ENCODE measurements at places on chromosomes 7 and 10.
A peak's percentile ranks its signal among the peaks of the same experiment; 100 is the strongest.

- H3K27me3 ChIP-seq = peaks cover 2% of the 10 kb centered on the region
- no peaks in the 10 kb centered on the region for H3K4me1 ChIP-seq
- DNase-seq = no peak
- H3K27ac ChIP-seq = no peak overlapping the region
- H3K4me3 ChIP-seq = no peak overlapping the region
These were observed 118.4 kb downstream of the ABCA13 start for GRCh38 chr7:48289656-48290055.

DNA sequence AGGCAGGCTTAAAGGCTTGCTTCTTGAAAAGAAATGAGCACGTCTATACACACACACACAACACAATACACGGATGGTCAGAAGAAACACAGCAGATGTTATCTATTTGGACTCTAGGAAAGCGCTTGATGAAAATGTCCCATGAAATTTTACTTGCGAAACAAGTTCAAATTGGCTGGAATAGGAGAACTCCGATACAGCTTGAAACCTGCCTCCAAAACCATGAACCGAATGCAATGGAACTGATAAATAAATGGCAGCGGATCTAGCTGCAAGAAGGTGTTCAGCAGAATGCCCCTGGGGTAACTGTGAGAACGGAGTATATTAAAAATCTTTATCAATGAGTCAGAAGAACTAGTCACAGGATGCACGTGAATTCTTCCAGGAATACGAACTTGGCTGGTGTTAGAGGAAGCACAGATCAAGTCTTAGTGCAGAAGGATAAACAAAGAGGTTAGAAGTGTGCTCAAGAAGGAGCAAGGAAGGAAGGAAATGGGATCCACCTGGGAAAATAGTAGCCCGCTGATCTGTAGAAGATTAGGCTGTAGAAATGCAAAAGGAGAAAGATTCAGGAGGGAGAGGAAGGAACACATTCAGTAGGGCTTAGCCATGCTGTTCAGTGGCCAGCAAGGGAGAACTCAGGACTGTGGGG lies 142.0 kb upstream of the PRKCQ start:
- no peak for DNase-seq
- no peak overlapping the region for H3K27ac ChIP-seq
- H3K4me1 ChIP-seq = peaks cover 4% of the 10 kb centered on the region
- H3K4me3 ChIP-seq = no peak overlapping the region
- H3K27me3 ChIP-seq = peaks cover 34% of the 10 kb centered on the region
- H3K36me3 ChIP-seq = no peaks in the 10 kb centered on the region

DNA sequence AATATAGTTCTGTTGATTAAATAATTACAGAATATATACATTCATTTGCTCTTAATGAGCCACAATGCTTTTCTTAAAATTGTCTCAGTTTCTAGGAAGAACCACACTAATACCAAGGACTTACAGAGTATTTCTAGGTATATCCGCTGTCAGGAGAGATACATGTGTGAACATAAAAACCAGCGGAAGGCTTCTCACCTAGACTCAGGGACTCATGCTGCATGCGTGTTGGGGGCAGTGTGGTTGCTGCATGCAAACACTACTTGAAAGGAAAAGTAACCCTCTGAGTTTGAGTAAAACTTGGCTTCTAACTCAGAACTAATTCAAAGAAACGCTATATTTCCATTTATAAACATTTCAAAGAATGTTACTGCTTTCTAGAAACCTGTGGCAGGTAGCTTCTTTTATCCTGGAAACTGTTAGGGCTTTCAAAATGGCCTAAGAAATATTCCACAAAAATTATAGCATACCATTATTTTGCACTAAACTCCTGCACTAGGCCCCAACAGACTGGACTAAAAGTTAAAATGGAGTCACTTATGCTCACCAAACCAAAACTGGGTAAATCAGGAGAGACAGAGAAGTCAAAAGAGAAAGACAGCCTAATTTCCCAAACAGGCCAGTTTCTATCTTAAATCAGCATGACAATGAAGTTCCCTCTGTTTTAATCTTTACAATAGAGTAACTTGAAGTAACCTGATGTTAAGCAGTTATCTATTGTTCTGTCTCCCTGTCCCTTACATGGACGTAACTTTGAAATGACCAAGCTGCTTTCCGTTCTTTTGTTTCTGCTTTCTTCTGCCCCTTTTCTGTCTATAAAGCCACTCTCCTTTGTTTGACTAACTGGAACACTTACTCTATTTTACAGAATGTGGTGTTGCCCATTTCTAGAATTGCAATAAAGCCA lies 95.2 kb upstream of the FAM133B start:
- H3K27me3 ChIP-seq = no peaks in the 10 kb centered on the region
- peaks cover 75% of the 10 kb centered on the region for H3K36me3 ChIP-seq
- peak overlapping the region; percentile 87 for H3K27ac ChIP-seq
- DNase-seq = peak; percentile 67
- H3K4me3 ChIP-seq = peak overlapping the region; percentile 54
- H3K4me1 ChIP-seq = peaks cover 83% of the 10 kb centered on the region

DNA sequence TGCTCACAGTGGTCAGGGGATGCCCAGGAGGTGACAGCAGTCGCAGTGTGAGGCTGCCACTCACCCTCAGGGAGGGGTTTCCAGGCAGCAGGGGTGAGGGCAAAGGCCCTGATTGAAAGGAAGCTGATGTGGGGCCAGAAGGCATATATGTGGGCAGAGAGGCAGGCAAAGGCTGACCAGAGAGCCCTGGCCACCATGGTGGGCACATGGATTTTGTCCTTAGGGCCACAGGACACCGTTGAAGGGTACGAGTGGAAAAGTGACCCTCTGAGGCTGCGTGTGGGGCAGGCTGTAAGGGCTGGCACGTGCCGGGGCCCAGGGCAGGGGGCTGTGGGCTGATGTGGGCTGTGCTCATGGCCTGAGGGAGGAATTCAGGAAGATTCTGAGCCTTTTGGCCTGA lies 57.5 kb upstream of the ZNF32 start:
- H3K36me3 ChIP-seq = no peaks in the 10 kb centered on the region
- no peak for DNase-seq
- no peak overlapping the region for H3K27ac ChIP-seq
- no peak overlapping the region for H3K4me3 ChIP-seq

- DNase-seq = no peak
- H3K4me1 ChIP-seq = peaks cover 21% of the 10 kb centered on the region
- H3K27ac ChIP-seq = peak overlapping the region; percentile 67
- no peaks in the 10 kb centered on the region for H3K36me3 ChIP-seq
- H3K27me3 ChIP-seq = no peaks in the 10 kb centered on the region
- peak overlapping the region; percentile 29 for H3K4me3 ChIP-seq
These were observed 15.5 kb downstream of the ZMIZ1 start for GRCh38 chr10:79084012-79084971.

DNA sequence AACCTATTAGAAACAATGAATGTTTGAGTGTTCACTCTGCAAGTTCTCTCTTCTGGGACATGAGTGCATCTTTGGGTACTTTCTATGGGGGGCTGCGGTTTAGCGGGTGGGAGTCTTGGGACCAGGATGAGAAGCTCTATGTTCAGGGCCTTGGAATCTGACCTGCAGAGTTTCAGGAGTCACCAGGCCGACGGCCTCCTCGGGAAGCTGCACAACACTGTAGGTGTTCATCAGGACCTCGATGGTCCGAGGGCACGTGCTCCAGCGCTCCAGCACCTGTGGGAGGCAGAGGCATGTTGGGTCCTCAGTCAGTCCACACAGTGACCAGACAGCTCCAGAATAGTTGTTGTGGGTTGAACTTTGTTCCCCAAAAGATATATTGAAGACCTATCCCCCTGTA lies 8.9 kb upstream of the GBX1 start:
- DNase-seq = no peak
- H3K27me3 ChIP-seq = peaks cover 26% of the 10 kb centered on the region
- no peak overlapping the region for H3K27ac ChIP-seq
- H3K36me3 ChIP-seq = no peaks in the 10 kb centered on the region

DNA sequence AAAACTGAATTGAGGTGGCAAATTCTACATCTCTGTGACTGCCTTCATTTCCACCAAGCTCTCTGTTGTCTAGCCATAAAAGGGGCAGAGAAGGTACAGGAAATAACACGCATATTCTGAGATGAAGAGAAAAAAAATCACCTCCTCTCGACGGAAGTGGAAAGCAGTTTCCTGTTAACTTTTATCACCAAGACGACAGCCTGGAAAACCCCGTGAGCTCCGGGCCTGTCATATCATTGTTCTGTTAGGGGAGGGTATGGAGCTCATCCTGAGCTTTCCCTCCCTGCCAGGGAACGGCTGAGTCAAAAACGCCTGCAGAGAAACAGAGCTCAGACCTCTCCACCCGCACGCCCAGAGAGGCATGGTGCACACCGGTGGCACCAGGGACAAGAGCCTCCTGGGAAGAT lies 200.3 kb downstream of the PRPF18 start:
- peaks cover 27% of the 10 kb centered on the region for H3K4me1 ChIP-seq
- H3K36me3 ChIP-seq = no peaks in the 10 kb centered on the region
- H3K27ac ChIP-seq = peak overlapping the region; percentile 94
- H3K27me3 ChIP-seq = no peaks in the 10 kb centered on the region
- H3K4me3 ChIP-seq = peak overlapping the region; percentile 80
- DNase-seq = peak; percentile 60

DNA sequence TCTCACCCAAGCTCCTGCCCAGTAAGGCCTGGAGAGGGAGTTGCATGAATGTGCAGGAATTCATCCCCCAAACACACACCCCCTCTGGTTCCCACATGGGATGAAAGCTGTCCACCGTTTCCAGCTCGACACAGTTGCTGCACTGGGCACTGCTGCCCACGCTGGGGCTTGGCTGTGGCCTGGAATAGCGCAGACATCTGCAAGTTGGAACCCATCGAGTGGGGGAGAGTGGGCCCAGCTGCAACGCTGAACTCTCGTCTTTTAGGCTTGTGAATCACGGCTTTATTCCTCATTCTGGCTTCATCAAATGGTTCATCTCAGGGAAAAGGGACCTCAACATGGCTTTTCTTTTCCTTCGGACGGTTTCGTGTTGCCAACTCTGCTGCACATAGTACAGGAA lies 264.7 kb downstream of the DNAJB6 start:
- no peak overlapping the region for H3K4me3 ChIP-seq
- H3K36me3 ChIP-seq = no peaks in the 10 kb centered on the region
- H3K4me1 ChIP-seq = no peaks in the 10 kb centered on the region
- H3K27ac ChIP-seq = no peak overlapping the region
- H3K27me3 ChIP-seq = peaks cover 4% of the 10 kb centered on the region
- no peak for DNase-seq

GRCh38 chr7:39924122-39924521 lies 25.9 kb upstream of the CDK13 start:
- H3K27me3 ChIP-seq = peaks cover 18% of the 10 kb centered on the region
- no peak for DNase-seq
- H3K4me1 ChIP-seq = no peaks in the 10 kb centered on the region
- H3K36me3 ChIP-seq = no peaks in the 10 kb centered on the region
- no peak overlapping the region for H3K4me3 ChIP-seq

DNA sequence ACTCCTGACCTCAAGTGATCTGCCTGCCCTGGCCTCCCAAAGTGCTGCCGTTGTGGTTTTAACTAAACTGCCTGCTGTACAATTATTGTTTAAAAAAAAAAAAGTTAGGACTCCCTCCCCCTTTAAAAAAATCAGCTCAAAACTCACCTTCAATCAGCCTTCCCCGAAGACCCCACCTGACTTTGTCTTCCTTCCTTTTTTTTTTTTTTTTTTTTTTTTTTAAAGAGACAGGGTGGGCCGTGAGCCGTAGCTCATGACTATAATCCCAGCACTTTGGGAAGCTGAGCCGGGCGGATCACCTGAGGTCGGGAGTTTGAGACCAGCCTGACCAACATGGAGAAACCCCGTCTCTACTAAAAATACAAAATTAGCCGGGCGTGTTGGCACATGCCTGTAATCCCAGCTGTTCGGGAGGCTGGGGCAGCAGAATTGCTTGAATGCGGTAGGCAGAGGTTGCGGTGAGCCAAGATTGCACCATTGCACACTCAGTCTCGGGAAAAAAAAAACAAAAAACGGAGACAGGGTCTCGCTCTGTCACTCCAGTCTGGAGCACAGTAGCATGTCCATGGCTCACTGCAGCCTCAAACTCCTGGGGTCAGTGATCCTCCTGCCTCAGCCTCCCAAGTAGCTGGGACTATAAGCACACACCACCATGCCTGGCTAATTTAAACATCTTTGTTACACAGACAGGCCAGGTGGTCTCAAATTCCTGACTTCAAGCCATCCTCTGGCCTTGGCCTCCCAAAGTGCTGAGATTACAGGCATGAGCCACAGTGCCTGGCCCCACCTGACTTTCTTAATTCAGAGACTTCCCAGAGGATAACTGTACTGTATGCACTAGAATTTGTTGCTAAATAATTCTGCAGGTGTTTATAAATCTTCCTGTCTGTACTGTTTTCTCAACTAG lies 3.2 kb downstream of the FIS1 start:
- no peak overlapping the region for H3K4me3 ChIP-seq
- H3K27ac ChIP-seq = no peak overlapping the region
- no peak for DNase-seq
- no peaks in the 10 kb centered on the region for H3K27me3 ChIP-seq
- peaks cover 6% of the 10 kb centered on the region for H3K36me3 ChIP-seq

GRCh38 chr10:117188371-117188770 lies 8.9 kb upstream of the KCNK18 start:
- no peak for DNase-seq
- peaks cover 2% of the 10 kb centered on the region for H3K27me3 ChIP-seq
- no peak overlapping the region for H3K4me3 ChIP-seq
- H3K36me3 ChIP-seq = no peaks in the 10 kb centered on the region

DNA sequence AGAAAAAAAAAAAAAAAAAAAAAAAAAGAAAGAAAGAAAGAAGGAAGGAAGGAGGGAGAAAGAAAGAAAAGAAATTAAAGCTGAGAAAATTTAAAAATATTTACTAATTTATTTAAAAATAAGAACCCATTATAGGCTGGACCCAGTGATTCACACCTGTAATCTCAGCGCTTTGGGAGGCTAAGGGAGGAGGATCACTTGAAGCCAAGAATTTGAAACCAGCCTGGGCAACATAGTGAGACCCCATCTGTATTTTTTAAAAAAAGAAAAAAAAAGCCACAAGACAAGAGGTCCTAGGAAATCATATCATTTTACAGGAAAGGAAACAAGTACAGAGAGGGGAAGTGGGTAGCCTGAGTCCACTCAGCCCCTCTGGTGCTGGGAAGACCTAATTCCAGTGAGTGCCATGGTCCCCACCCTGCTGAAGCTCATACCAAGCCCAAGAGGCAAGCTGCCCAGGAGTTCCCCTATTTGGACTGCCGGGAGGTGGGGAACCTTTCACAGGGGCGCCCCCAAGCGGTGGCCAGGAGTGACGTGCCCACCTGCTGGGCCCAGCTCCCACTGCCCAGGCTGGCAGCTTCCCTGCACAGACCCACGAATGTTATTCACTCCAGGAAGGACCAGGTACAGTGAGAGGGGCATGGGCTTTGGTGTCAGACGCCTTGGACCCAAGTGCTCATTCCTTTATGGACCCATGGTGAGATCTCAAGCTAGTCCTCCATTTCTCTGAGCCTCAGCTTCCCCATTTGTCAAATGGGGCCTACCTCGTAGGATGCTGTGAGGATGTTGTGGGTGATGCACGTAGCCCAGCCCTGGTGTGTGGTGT lies 133.6 kb downstream of the ZMIZ1 start:
- no peak overlapping the region for H3K4me3 ChIP-seq
- peak; percentile 61 for DNase-seq
- no peaks in the 10 kb centered on the region for H3K4me1 ChIP-seq
- peaks cover 1% of the 10 kb centered on the region for H3K36me3 ChIP-seq
- H3K27ac ChIP-seq = no peak overlapping the region

- peaks cover 3% of the 10 kb centered on the region for H3K4me1 ChIP-seq
- H3K4me3 ChIP-seq = peak overlapping the region; percentile 22
- no peak overlapping the region for H3K27ac ChIP-seq
- DNase-seq = no peak
These were observed 255.6 kb downstream of the OTUD1 start for GRCh38 chr10:23694446-23694920.

GRCh38 chr7:35430547-35431153 lies 176.8 kb upstream of the TBX20 start:
- H3K27ac ChIP-seq = no peak overlapping the region
- H3K36me3 ChIP-seq = no peaks in the 10 kb centered on the region
- H3K4me1 ChIP-seq = no peaks in the 10 kb centered on the region
- H3K27me3 ChIP-seq = peaks cover 19% of the 10 kb centered on the region
- DNase-seq = no peak
- no peak overlapping the region for H3K4me3 ChIP-seq
